ENCODE measurements at places on chromosomes 13 and 19.
A peak's percentile ranks its signal among the peaks of the same experiment; 100 is the strongest.

GRCh38 chr19:10230861-10231611 is at the start of gene S1PR2:
Gene S1PR2, minus strand, starts transcription at chr19:10231331. Its CDS starts 6,426 bp downstream, at chr19:10224905.
- peak; percentile 96 for DNase-seq

DNA sequence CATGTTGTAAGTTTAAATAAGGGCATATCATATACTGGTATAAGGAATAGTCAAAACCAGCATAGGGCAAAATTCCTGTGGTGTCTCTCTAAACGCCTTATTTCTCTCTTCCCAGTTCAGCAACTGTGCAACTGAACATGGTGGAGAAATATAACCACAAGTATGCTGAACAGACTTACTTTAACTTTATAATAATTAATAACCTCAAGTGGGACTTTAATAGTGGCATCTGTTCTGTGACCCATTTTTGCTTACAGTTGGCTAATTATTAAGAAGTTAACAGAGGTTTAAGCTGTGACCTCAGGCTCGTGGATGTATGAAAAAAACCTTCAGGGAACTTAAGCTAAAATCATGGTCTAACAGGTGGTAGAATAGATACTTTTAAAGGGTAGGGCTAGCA is 54.3 kb downstream of the MICU2 start:
- DNase-seq, result no peak

DNA sequence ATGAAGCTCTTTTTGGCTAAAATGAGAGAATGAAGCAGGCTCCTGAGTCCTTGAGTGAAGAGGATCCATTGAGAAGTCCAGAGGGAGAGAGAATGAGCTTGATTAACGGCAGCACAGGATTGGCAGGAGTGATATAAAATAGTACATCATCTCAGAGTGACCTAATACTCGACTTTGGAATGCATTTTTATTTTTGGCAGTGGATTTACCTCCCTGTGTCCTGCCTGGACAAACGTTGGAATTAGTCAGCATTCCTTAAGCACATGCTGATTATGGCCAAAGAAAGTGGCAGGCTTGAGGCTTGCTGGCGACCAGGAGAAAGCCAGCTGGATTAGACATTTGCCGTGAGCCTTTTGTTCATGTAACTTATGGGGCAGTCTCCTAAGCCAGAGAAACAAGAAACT is 22.9 kb downstream of the LRCH1 start:
- peak; percentile 78 for DNase-seq

GRCh38 chr13:111204438-111205177 is 89.5 kb downstream of the ARHGEF7 start:
- DNase-seq, result peak; percentile 89

DNA sequence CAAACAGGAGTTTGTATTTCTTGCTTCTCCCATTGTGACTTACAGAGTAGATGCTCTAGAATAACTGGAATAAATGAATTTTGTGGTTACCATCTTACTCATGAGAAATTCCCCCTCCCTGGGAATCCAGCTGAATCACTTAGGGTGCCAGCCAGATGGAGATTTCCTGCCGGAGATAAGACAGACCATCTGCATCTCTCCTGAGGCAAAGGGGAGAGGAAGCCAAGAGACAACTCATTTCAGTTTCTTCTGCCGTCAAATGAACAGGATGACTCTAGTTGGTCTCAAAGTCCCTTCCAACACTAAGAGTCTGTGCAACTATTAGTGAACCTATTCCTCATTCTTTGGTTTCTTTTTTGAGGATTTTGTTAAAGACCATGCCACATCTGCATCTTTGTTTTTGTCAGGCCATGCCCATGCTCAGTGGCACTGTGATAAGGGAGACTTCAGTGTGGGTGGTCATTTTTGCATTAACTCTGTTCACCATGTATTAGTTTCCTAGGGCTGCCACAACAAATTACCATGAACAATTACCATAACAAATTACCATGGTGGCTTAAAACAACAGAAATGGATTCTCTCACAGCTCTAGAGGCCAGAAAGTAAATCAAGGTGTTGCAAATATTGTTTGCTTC is 112.8 kb downstream of the NDFIP2 start:
- peak; percentile 18 for DNase-seq
